Stimulated activated CD8-positive, alpha-beta memory T cell treated with anti-CD3 and anti-CD28 coated beads, Interleukin-7, amount 100 ng/mL, for 1 hour (primary cell): ENCODE measurements at places on chromosomes 5 and 9.

- DNase-seq = no peak
These were observed 61.8 kb upstream of the PRDM9 start for GRCh38 chr5:23445573-23445972.

- DNase-seq = no peak
These were observed 3.7 kb upstream of the STXBP1 start for GRCh38 chr9:127608104-127608966.

DNA sequence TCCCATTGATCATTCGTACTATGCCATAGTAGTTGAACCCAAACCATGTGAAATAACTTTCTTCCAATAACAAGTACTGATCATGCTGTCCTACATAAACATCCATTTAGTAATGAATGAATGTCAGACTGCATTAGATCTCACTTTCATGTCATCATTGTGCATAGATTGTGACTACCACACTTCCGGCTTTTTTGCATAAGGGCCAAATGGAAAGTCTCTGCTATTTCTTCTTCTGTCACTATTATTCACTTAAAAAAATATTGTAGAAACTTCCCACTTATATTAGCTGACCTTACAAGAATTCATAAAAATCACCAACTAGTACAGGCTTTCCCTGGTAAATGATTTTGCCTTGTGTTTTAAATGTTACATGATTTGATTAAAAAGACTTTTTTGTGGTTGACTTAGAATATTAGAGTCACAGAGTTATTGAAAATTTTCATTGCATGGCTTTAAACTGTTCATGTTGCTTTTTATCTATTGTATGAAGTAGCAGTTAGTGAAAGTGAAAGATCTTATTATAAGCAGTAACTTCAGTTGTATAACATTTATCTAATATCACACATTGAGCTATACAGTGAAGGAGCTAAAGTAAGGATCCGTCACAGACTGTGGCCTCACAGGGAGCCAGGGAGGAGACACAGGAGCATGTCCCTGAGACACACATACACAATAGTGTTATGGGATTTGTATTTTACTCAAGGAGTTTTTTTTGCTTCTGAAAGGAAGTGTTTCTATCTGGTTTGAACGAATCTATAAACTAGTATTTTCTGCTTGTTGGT is 33.9 kb downstream of the LMNB1 start:
- no peak for DNase-seq

GRCh38 chr5:10590226-10590999 is 26.5 kb downstream of the ANKRD33B start:
- DNase-seq = no peak

GRCh38 chr9:96086936-96087571 is 211.6 kb downstream of the ERCC6L2 start:
- no peak for DNase-seq

DNA sequence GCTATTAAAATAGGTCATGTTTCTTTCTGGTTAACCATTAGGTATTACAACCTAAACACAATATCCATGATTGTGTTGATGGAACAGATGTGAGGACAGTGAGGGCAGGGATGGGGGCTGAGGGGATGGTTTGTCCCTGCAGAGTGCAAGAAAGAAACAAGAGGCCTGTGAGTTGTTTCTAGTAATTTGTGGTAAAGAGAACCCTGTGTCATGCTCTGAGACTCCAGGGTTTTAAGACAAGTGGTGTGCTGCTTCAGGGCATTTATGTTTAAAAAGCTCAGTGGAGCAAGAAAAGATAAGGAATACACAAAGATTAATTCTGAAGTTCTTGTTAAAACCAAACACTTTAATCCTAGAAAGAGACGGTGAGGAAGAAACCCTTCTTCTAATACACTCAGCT is 656.5 kb downstream of the TLE1 start:
- no peak for DNase-seq

- no peak for DNase-seq
These were observed 43.4 kb downstream of the PFDN1 start for GRCh38 chr5:140259500-140259899.

DNA sequence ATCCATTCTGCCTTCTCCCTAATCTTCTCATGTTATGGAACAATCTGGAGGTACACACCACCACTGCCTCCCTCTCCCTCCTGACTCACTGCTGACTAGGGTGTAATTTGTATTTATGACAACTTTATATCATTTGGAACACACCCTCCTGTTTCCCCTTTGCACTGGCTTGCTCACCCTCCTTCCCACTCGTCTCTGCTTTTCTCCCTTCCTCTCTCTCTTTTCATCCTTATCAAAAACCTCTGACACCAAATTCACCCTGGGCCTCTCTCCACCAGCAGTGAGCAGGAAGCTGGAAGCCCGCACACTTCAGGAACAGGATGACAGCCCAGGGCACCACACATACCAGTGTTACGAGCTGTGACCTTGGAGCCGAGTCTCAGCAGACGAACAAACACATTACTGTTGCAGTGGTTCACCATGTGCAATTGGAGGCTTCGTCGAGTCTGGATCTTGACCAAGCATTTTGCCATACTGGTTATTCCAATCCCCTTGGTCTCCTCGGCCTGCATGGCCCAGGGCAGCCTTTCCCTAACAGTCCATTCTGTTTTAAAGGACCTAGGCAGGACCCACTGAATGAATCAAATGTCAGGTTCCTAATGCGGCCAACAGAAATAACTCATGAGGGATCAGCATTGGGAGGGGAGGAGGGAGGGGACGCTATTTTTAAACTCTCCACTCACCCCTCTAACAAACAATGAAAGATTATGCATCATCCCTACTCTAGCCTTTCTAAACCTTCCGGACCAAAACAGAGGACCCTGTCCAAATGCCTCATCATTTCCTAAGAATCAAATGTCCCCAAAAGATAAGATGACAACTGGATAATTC is 203.9 kb upstream of the RASEF start:
- DNase-seq = no peak

DNA sequence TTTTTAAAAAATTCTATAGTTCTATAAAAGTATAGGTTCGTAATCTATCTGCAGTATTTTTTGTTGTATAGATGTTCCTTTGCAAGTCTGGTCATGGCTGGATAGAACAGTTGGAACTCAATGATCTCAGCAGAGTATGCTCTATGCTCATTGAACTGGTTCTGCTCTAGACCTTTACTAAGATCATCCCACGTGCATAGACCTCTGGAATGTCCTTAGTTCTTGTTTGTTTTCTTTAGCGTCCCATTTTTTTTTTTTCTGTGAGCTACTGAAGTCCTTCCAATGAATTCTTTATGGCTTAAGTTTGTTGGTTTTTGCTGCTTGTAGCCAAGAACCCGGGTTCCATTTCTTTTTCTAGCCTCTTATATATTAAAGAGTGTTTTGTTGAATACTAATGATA is 3.5 kb downstream of the TMEM38B start:
- DNase-seq = no peak

GRCh38 chr5:133396814-133397213 is 215.5 kb downstream of the FSTL4 start:
- no peak for DNase-seq

DNA sequence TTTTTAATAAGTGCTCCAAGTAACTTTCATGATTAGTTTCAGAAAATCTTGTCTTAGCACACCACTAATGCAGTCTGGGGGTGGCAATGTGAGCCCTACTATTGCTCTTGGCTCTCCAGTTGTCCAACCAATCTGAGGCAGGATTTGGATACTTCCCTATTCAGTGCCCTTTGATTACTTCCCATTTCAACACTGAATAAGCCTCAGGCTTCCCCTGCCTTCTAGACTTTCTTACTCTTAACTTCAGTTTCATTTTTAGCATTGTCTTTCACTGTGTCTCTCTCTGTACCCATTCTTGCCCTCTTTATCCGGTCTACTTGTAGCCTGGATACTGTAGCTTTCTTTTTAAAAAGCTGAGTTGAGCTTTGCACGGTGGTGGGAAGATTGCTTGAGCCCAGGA is 186.1 kb downstream of the C9orf152 start:
- no peak for DNase-seq

GRCh38 chr9:97394881-97395280 is 17.0 kb upstream of the TDRD7 start:
- DNase-seq = no peak

DNA sequence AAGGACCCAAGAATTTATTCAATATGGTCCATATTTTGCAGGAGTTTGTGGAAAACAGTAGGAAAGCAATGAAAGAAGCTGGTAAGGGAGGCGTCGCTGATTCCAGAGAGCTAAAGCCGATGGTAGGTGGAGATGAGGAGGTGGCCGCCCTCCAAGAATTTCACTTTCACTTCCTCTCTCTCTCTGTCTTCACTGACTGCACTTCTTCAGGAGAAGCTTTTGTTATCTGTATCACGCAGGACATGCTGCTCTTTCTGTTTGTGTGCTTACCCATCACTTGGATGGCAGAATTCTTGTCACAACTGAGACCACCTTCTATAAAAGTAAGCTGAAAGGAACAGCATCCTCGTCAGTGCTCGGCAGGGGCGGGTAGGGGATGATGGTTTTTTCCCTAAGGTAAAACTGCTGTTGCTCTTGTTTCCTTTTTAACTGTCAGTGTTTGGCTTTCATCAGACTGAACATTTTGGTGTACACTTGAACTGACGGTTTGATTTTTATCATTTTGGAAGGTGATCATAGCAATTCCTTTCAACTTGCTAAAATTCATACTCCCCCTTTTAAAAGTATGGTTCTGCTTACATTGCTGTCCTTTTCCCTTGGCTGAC is 62.4 kb upstream of the FSD1L start:
- DNase-seq = no peak

- no peak for DNase-seq
These were observed 252.5 kb downstream of the DEPDC1B start for GRCh38 chr5:60447488-60447920.

- no peak for DNase-seq
These were observed 27.8 kb upstream of the ALDOB start for GRCh38 chr9:101463397-101463796.

DNA sequence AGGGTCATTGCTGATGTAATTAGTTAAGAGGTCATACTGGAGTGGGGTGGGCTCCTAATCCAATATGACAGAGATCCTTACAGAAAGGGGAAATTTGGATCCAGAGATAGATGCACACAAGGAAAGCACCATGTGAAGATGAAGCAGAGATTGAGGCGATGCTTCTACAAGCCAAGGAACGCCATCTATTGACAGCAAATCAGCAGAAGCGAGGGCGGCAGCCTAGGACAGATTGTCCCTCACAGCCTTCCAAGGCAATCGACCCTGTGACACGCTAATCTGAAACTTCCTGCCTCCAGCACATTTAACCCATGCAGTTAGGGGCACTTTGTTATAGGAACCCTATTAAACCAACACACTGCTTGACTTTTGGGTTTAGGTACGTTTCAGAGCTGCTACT is 285.1 kb upstream of the DAP start:
- DNase-seq = no peak

GRCh38 chr5:159041444-159042198 is 58.1 kb downstream of the EBF1 start:
- DNase-seq = no peak

DNA sequence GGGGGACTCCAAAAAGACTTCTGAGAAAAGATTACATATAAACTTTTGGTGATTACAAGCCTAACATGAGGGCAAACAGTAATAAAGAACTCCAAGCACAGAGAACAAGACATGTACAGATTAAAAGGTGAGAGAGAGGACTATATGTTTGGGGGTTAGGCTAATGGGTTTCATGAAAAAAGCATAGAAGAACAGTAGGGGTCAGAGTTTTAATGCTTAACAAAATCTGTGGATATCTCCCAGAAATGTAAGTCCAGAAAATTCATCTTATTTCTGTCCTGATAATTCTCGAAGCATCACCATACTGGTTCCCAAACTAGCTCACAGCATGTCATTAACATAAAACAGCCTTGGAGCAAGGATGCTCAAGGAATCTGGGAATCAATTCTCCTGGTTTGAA is 137.2 kb downstream of the ARRDC3 start:
- no peak for DNase-seq

GRCh38 chr5:137315534-137316345 is 183.4 kb downstream of the SPOCK1 start:
- DNase-seq = no peak

DNA sequence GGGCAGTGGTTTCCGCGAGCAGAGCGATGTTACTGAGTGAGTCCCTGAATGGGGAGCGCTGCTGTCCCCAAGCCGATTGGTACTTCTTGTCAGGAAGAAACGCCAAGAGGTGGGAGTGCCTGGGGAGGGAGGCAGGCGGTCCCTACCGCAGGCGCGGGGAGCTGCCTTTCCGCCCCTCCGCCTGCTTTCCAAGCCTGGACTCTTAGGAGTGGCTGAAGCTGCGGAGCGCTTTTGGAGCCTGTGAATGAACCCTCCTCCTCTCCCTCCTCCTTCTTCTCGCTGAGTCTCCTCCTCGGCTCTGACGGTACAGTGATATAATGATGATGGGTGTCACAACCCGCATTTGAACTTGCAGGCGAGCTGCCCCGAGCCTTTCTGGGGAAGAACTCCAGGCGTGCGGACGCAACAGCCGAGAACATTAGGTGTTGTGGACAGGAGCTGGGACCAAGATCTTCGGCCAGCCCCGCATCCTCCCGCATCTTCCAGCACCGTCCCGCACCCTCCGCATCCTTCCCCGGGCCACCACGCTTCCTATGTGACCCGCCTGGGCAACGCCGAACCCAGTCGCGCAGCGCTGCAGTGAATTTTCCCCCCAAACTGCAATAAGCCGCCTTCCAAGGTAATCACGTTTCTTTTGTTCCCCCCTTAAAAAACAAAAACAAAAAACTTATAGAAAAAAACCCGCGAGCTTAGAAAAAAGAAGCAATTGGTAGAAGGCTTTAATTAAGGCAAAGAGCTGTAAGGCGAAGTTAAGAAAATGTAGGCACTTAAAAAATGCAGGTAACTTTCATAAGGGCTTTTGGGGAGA is at the start of gene VCAN:
TSS of gene VCAN (plus strand) at position 340 of the 808 bp plus-strand sequence. CDS start 11,775 bp downstream, outside the sequence.
- no peak for DNase-seq

- no peak for DNase-seq
These were observed 39.4 kb downstream of the MED27 start for GRCh38 chr9:132040246-132040645.

DNA sequence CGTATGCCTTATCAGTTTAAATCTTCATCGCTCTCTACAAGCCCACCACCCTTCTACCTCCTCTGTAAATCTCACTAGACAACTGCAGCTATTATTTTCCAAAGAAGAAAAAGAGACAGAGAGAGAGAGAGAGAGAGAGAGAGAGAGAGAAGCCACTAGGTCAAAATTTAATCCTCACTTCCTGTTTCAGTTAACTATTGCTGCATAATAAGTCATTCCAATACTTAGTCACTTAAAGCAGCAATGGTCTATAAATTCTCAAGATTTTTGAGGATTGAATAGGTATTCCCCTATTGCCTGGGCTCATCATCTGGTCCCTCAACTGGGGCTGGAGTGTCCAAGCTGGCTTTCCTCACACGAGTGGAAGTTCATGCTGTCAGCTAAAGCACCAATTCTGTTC is 68.8 kb downstream of the ITGA1 start:
- DNase-seq = no peak

DNA sequence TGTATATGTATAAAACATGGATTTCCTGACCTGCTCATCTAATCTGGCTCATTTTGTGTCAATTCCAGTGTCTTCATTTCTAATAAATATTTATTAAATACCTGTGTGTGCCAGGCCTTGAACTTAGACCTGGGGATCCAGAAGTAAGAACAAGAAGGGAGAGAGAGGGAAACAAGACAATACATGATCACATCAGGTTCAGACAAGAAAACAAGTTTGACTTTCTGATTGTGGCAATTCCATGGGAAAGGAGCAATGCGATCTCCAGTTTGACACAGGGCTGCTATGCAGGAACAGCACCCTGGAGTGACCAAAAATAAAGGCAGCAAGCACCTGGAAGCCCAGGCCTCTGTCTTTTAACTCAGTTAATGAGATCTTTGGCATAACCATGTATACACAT is 198.1 kb upstream of the ACTBL2 start:
- no peak for DNase-seq
